ENCODE measurements at places on chromosomes 3 and 15. TPM values are rescaled to one million over a fixed set of nuclear protein-coding genes. Genes with fewer than 3 reads are reported as not detected.

UBE2Q2 gene
- 54.1 TPM for total RNA-seq

SLC9A9 gene
- total RNA-seq, result 15.5 TPM

CFAP100 gene
- not detected for total RNA-seq

RPS17 gene
- total RNA-seq, result 2,844 TPM

DNA sequence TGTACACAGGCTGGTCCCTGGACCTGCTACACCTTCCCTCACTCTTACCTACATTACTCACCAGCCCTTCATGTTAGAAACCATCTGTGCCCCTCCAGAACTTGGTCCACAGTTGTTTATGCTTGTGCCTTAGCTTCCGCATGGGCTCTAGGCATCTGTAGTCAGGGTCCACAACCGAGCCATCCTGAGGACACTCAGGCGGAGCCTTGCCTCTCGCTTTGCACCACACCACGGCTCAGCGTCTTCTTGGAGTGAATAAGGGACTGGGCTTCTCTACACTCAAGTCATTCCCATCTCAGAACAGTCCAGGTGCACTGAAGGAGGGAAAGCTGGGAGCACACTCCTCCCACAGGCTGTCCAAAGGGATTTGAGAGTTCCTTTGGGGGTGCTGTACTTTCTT, 97.8 kb downstream of the HMG20A start:
- no peak for DNase-seq

GRCh38 chr3:154776549-154777225, 303.4 kb upstream of the MME start:
- no peak for DNase-seq

GRCh38 chr3:152128356-152128755, 140.4 kb upstream of the MBNL1 start:
- no peak for DNase-seq

DNA sequence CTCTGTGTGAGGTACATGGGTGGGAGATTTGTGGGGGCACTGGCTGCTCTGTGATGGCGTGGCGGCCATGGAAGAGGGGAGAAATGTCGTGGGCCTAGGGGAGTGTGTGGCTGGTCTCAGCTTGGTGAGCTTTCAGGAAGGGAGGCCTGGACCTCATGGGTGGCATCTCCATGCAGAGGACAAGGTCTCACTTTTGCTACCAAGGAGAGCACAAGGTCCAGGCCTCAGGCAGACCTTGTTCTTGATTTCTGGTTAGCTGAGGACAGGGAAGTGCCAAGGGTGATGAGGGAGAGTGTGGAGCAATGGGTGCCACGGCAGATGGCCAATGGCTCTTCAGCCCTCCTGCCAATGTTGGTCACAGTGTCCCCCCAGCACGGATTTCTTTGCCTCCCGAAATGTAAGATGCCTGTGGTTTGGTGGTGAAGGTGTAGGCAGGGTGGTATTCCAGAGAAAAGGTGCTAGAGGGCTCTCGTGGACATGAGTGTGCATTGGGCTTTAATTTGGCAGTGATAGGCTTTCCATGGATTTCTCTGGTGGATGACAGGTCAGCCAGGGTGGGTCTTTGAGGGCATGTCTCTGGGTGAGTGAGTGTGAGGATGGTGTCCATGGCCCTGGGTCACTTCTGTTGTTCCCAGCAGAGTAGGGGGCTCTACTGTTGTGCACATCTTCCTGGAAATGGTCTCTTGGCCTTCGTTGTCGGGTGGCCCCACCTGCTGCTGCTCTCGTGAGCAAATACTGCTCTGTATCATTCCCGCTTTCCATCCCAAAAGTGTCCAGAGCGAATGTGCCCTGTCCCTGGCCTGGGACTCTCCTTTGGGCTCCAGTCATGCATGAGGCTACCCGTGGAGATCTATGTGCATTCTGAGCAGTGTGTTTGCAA, 108.0 kb downstream of the SNRPN start:
- no peak for DNase-seq

DNA sequence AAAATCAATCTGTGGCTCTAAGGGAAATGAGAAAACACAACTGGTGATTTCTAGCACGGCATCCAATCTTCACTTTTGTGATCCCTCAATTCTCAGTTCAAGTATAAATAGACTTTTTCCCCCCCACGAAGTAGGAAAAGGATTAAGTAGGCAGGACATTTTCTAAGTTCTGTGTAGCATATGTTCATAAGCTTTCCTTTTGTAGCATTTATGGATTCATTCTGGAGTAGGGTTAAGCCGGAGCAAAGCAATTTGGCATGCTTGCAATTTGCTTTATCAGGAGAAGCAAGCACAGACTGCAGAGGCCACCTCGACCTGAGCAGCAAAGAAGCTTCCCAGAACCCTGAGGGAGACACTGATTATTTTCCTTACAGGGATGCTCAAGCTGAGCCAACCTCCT, 66.3 kb downstream of the FHIT start:
- DNase-seq, result no peak

- DNase-seq, result no peak
Observed at GRCh38 chr3:98628317-98628716, 34.9 kb upstream of the CPOX start.

GRCh38 chr15:84826369-84826823, 9.2 kb downstream of the ALPK3 start:
- no peak for DNase-seq

DNA sequence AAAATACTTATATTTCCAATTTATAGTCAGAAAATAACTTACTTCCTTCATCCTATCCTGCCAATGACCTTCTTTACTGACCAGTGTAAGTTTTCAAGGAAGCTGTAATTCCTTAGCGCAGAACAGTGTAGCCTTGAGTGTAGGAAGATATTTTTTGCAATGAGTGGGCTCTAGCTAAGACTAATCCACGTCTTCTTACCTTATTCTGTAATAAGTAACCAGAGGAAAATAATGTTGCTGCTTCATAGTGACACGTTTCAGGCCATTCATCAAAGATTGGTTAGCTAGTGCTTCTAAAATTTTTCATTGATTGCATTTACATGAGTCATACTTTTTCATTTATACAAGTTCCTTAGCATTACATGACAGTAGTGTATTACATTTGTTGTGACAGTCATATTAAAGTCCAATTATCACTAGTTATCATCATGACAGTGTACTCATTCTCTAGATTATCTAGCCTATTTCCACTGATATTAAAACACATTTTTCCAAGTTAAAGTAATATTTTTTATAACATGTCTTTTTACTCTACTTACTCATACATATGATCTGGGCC, 403.8 kb upstream of the EPHA3 start:
- no peak for DNase-seq

GRCh38 chr3:111906656-111907055, 47.6 kb downstream of the PHLDB2 start:
- no peak for DNase-seq

DNA sequence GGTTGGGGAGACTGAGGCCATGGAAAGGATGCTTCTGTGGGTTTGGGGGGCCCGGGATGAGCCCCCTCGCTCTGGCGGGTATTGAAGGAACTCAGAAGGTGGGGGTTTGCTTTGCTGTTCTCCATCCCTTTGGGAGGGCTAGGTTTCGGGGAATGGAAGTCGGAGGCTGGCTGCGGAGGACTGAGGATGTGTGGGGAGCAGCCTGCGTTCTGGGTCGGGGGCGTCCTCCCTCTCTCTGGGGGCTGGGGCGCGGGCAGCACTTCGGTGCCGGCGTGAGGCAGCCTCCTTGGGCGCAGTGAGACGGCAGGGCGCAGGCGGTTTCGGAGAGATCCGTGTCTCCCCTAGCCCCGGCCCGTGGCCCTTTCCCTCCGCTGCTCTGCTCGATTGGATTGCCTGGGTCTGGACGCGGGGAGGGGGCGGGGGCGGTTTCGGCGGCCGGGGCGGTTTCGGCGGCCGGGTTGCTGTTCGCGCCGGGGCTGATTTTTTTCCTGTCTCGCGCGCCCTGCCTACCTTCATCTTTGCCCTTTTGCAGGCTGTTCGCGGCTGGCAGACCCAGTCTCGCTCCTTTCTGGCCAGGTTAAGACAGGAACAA, 1.4 kb downstream of the PTPRG start:
- DNase-seq, result no peak

DNA sequence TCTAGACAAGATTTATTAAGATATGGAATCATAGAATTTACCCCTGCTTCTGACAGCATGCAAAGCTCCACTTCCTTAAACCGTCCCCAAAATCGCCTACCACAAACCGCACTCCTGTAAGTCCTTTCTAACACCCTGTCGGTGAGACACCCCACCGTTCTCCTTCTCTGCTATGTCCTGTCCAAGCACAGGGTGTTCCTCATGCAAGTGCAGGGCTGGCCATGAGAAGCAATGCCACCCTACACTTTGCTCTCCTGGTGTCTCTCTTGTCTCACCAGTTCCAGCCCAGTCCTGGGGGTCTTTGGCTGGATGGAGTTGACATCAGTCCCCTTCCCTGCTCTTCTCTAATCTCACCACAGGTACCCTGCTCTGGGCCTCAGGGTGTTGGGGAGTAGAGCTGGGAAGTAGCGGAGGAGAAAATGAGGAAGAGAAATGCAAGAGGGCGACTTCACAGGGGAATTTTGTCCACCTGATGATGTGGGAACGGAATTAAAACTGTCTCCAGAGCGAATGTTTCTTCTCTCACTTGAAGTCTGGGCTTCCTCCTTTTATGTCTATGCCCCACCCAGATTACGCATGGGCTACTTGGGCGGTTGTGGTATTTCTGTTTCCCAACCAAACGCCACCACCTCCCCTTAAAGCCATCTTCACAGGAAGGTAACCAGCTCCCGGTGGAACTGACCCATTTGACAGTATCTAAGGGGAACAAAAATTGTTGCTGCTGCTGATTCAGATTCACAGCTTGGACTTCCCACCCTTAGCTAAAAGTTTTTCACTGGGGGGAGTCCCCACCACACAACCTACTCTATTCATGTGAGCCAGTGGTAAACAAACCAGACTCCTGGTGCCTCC, 49.9 kb downstream of the CASR start:
- DNase-seq, result no peak

DNA sequence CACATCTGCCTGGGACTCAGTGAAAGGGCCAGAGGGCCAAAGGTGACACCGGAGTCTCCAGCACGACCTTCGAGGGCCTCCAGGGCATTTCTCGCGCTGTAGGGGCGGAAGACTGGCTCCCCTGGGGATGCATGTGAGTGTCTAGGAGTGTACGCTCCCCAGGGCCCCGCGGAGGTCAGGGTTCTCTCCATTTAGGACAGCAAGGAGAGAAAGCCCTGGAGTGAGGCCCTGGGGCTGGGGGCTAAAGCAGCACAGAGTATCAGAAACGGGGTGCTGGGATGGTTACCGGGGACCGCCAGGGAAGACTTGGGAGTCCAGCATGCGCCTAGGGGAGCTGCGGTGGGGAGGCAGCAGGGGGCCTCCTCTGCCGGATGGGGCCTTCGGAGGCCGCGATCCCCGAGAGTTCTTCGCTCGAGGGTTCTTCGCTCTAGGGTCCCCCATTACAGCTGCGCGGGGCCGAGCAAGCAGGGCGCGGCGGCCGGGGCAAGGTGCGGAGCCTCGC, 595 bp upstream of the APBA2 start:
- DNase-seq, result no peak

DNA sequence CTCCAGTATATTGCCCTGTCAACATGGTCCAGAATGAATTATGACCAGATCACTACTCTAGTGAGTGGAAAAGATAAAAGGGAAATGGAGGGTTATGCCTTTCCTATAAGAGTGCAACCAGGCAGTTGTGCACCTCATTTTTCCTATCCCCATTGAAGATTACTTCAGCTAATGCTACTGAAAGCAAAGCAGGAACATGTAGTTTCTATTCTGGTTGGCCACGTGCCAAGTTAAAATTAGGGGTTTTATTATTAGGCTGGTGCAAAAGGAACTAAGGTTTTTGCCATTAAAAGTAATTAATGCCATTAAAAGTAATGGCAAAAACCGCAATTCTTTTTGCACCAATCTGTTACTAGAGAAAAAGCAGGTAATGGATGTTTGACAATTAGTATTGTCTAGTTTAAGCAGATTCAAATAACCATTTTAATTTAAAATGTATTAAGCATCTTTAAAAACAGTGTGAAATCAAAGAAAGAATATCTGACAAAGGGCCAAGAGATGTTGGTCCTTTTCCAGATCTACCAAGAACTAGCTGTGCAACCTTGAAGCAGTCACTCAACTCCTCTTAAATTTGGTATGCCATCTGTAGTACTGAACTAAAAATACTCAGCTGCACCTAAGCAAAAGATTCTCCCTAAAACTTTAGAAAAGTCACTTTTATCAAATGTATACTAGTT, 567.5 kb upstream of the CCDC54 start:
- DNase-seq, result no peak
